Gastrocnemius medialis (tissue), 4 donors: ENCODE measurements at places on chromosomes 12 and 14. TPM values are rescaled to one million over a fixed set of nuclear protein-coding genes. Genes with fewer than 3 reads are reported as not detected.

DNA sequence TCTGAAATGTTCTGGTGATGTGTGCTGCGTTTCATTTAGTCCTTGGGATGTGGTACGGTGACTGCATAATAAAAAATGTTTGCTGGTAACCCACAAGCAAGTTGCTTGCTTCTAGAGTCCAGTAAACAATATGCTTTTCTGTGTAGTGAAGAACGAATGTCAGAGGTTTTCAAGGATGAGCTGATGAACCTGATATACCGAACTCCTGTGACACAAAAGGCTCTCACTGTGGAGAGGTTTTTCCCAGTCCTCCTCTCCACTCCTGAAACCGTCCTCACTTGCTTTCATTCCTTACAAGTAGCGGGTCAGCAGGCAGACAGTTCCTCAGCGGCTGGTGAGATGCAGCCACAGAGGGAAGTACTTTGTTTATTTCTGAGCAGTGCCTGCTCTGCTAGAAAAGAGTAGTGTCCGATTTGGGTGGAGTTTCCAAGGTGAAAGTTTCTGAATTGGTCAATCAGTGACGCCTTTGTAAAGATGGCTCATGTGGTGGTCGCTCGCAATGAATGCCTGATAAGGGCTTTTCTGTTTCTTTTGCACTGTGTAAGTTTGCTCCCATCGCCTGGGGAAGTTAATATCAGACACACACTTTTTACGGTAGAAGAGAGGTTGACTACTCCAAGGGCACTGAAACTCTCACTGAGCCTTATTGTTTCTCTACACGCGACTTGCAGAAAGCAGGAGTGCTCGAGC is 3.0 kb downstream of the ETV6 start:
- no peak for DNase-seq

- no peak for DNase-seq
Measured at GRCh38 chr12:45928309-45928708, 62.1 kb downstream of the SCAF11 start.

DNA sequence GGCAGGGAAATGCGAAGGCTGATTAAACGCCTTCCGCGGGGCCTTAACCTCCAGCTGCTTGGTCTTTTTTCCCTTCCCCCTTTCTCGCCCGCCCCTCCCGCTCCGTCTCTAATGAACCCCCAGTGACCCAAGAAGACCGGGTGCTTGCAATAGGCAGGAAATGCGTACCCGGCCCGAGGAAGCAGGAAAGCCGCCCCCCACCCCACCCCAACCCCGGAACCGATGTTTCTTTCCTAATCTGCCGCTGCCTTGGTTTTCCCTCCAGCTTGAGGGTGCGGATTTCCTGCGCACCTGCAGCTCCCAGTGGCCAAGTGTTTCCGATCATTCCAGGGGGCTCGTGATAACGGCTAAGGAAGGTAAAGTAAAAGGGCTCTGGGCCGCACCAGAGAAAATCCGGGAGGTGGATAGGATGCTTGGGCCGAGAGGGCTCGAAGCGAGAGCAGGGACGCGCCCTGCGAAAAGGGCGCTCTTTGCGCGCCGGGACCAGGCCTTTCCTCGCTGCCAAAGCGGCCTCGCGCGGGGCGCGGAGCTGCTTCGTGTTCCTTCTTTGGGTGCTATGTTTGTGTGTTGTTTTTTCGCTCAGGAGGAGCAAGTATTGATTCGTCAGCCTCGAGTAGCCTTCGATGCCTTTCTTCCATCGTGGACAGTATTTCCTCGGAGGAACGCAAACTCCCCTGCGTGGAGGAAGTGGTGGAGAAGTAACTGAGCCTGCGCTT is 983 bp downstream of the MYF6 start:
- peak; percentile 35 for DNase-seq

DNA sequence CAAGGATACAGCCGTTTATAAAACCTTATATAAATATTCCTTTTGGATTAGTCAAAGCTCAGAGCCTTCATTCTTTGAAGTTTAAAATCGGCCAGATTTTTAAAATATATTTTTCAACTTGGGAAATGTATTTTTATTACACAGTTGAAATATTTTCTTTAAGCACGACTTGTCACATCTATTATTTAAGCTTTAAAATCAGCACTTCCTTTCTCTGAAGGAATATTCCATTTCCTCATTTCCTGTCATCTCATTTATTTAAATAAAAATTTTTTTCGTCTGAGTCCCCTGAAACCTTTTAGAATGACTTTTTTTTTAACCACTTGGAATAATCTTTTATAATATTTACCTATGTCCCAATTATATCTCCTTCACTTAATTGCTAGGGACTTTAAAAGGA is 107.5 kb upstream of the PDE3A start:
- no peak for DNase-seq

GRCh38 chr14:95956601-95957460 is 80.2 kb downstream of the TUNAR start:
- no peak for DNase-seq

GRCh38 chr12:42590330-42590934 is 886 bp upstream of the PRICKLE1 start:
- peak; percentile 6 for DNase-seq

Gene OSBPL8
- 42.3 TPM for total RNA-seq

Gene PRB2
- not detected for total RNA-seq
